NCI-H1436 treated with DMSO at 0.1 percent for 48 hours (cell line): ENCODE measurements at places on chromosomes 11 and 22.

DNA sequence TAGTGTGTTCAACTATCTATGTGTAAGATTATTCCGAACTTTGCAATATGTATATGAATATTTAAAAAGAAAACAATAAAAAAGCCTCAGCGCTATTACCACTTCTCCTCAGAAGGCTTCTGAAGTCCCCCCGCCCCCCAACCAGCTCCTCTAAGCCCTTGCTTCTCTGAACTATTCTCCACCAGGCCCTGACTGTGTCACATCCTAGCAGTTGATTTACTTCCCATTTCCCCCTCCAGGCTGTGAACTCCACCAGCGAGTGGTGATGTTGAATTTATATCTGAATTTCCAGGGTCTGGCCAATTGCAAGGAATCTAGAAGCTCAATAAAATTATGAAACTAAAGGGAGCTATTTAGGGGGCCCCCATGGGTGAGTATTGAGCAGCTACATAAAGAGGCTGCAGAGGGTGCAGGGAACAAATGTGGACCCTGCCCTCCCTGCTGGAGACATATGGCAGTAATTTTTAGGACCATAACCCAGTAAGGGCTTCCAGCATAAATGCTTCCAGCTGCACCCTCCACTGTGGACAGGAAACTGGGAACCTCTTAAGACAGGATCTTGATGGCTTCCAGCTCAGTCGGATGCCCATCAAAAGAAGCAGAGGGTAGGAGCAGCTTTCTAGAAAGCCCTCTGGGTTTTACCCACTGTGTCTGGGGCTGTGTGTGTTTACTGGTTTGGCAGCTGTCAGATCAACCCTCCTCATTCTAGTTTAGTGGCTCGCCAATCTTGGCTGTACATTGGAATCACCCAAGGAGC is 81.4 kb downstream of the TIMP3 start:
- no peak for DNase-seq

DNA sequence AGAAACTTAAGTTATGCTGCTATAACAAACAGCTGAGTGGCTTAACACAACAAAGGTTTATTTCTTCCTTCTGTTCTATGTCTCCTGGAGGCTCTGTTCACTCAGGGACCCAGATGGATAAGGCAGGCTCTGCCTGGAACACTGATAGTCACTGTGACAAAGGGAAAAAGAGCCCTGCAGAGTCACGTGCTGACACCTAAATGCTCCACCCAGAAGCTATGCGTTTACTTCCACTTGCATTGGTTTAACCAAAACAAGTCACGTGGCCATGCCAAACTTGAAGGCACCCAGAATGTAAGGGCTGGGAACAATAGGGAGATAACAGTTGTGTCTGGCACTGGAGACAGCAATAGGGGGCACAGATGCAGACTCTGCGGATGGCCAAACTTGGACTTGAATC is 3.4 kb upstream of the MS4A15 start:
- no peak for DNase-seq

GRCh38 chr11:81839976-81840375 is 893.7 kb downstream of the FAM181B start:
- DNase-seq = no peak

DNA sequence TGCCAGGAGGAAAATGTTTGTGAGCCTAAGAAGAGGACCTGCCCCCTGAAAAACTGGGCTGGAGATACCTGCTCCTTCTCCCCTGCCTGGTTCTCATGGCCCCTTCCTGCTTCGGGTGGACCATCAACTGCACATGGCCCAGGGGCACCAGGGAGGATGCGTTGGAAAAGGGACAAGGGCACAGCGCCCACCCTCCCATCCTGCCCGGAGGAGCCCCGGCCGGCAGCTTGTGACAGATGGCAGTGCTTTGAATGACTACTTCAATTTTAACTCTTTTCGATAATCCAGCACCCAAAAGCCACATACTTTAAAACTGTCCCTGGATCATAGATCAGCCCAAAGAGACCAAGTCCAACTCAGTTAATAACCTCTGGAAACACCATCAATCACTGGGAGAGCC is 135.8 kb upstream of the NECTIN1 start:
- DNase-seq = no peak

- DNase-seq = no peak
Measured at GRCh38 chr11:57792870-57793269, 31.3 kb downstream of the CTNND1 start.

- no peak for DNase-seq
Measured at GRCh38 chr11:78350646-78351165, 66.9 kb downstream of the GAB2 start.

DNA sequence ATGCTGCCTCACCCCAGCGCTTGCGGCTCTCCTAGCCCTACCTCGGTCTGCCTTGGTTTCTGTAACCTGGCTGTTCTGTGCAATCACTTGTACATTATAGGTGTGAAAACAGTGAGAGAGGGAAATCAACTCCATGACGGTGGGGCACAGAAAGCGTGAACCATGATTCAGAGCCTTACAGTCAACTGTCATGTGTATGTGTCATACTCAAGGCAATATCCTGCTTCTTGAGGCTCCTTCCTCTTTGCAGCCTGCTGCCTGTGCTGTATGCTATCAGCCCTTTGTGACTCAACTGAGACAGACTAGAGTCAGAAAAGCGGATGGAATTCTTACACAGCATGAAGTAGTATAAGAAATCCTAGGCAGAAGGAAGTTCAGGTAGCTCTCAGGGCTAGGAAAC is 2.1 kb downstream of the NRIP3 start:
- no peak for DNase-seq

- no peak for DNase-seq
Measured at GRCh38 chr11:119295178-119295577, 21.8 kb downstream of the MCAM start.

DNA sequence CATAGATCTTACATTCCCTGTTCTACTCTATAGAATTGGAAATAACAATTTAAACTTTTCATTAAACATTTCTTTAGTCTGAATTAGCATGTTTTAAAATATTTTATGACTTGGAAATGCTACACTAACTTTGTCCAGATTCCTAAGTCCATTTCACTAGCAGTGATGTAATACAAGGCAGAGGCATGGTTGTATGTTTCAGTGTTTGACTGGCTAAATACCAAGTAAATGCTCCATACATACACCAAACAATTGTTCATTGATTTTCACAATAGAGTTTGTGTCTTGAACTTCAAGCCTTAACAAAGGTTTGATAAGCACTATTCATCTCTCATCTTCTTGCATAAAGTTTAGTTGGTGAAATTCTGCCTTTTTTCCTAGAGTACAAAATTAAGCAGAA is 13.5 kb downstream of the ZBED5 start:
- DNase-seq = no peak

GRCh38 chr11:46271875-46272815 is 5.3 kb upstream of the CREB3L1 start:
- DNase-seq = no peak

DNA sequence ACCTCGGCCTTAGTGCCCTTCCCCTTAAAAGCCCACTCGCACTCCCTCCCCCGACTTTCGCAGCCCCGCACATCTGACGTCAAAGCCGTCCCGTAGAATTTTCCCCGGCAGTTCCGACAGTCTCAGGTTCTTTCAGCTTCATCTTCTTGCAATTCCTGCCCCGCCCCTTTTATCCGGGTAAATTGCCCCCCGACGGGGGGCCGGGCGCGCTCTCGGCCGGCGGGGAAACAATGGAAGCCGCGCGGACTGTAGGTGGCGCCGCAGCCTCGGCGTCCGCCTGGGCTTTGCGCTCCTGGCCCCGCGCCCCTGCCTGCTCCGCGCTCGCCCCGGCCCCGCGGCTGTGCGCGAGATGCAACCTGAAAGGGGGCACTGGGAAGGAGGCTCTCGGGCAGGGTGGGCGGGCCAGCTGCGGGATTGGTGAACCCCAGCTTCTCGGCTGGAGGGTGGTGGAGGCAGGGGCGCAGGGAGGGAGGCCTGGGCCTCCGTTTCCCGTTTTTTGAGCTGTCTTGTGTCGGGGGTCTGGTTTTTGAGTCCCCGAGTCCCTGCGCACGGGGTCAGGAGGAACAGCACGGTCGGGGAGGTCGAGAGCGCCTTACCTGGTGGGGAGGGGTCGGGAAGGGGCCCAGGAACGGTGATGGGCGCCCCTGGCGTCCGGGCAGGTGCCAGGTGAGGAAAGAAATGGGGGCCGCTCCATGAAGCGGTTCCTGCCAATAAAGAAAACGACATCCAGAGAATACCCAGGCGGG is 859 bp upstream of the FGF19 start:
- DNase-seq = no peak

- DNase-seq = no peak
Measured at GRCh38 chr11:31487848-31488247, 21.6 kb downstream of the IMMP1L start.

DNA sequence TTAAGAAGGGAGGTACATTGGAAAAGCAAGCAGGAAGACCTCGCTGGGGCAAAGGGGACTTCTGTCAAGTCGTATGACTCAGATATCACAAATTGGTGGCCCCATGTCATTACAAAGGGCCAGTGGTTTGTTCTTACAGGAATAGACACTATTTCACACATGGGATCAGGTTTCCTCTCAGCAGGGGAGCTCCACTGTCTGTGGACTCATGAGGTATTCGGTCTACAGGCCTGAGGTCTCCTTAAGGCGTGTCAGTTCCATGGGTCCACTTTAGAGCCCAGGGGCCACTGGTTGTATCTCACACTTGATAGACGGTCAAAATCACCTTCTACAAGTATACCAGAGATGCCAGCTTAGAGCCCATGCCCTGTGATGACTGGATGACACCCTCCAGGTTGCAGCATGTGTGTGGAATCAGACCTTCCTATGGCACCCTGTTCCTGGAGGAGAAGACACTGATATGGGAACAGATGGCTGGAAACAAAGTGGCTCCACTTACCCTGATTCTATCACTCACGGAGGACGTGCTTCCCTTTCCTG is 288.1 kb upstream of the B3GAT1 start:
- no peak for DNase-seq

- DNase-seq = peak; percentile 13
Measured at GRCh38 chr11:125923012-125923579, 18.8 kb downstream of the DDX25 start.

DNA sequence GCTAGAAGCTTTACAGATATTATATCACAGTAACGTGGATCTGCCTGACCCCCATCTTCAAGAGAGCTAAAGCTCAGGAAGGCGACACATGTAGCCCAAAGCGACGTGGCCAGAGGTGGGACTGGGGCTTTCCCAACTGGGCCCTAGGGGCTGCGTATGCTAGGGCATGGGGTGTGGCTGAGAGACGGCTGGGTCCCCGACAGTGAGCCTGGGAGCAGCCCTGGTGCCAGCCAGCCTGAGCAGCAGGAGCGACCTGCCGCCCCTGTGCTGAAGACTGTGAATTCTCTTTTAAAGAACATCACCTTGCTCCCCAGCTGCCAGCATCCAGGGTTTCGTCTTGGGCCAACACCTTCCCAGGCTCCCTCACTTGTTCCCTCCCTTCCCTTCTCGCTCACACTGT is 32.9 kb upstream of the CYP2D6 start:
- DNase-seq = no peak

DNA sequence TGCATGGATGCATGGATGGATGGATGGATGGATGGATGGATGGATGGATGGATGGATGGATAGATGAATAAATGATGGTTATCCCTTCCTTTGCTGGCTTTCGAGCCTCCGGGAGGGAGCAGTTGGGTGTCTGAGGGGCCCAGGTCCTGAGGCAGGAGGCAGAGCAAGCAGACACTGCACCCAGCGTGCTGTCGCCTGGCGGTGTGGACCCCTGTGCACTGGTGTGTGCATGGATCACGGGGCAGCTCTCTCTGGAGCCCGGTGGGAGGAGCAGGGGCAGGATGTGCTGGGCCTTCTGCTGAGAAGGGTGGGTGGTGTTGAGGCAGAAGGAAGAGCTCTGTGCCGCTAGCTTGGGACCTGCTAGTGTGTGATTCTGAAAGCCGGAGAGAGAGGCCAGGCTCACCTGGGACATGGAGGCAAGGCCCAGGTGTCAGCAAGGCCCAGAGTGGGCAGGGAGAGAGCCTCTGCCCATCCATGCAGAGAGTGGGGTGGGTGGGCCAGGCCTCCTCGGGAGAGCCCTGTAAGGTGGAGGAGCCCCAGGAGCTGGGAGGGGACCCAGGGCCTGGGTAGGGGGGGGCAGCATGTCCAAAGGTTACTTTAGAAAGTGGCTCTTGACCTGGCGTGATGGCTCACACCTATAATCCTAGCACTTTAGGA is 254.4 kb downstream of the BRD1 start:
- no peak for DNase-seq

DNA sequence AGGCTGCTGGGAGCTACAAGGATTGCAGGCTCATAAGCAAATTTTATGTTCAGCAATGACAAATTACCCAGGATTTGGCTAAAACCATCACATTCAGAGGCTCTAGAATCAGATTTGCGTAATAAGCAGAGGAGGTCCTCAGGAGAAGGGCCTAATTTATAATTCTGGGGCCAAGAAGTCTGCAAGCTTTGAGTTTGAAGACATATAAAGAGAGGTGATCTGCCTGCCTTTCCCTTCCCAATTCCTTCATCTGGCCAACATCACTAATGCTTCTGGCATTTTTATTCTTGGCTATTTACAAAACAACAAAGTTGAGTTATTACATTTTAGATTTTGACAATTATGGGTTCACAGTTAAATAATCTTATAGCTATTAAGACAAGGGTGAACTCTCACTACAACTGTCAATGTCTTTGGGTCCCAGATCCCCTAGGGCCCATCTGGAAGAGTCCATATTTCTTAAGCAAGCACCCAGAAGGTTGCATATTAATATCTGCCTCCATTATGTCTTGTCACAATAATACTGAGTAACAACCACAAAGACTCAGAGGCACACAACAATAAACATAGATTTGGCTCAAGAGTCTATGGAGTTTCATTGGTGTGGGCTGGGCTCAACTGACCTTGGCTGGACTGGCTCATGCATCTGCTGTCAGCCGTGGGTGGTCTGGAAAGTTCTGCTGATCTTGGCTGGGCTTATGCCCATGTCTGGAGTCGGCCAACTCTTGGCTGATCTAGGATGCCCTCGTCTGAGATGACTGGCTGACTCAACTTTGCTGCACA is 67.2 kb upstream of the CD82 start:
- no peak for DNase-seq

DNA sequence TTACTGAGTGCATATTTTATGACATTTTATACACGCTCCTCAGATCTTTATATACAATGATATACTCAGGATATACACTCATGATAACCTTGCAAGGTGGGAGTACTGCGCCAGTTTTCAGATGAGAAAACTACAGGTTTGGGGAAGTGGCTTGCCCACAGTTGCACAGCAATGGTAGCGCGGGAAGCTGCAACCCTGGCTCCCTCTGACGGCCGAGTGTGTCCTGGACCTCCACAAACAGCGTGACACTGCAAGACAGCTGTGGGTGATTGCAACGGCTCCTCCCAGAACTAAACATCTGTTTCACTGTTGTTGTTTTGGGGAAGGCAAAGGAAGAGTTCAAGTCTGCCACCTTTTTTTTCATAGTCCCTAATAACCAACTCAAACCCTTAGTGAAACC is 47.0 kb downstream of the PACSIN2 start:
- DNase-seq = no peak

DNA sequence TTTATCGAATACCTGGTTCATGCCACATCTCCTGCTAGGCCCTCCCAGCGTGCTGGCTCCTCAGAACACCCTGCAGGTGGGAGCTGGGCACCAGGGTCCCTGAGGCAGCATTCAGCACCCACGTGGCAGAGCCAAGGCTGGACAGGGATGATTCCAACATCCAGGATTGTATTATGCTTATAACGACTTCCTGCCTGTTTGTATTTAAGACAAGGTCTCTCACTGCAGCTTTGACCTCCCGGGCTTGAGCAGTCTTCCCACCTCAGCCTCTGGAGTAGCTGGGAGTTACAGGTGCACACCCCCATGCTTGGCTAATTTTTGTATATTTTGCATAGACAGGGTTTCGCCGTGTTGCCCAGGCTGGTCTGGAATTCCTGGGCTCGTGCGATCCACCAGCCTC is 64.7 kb upstream of the WNT7B start:
- no peak for DNase-seq

- DNase-seq = no peak
Measured at GRCh38 chr11:116661056-116661455, 111.7 kb downstream of the BUD13 start.
